ENCODE measurements at places on chromosomes 11 and 22.

DNA sequence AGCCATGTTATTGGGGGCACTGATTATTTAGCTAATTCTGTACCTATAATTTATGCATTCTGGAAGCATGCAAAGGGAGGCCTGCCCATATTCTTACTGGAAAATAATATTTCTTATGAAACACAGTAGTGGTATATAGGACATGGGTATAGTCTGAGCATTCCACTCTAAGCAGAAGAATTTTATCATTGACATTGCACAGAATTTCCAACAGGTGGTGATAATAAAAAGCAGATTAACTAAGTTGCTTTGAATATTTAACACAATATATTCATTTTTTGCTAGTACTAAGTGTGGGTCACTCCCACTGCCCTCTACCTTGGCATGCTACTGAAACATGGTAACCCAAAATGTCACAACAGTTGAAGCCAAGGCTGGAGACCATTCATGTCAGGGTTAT is 728.8 kb upstream of the FAT3 start:
- no peak for DNase-seq

DNA sequence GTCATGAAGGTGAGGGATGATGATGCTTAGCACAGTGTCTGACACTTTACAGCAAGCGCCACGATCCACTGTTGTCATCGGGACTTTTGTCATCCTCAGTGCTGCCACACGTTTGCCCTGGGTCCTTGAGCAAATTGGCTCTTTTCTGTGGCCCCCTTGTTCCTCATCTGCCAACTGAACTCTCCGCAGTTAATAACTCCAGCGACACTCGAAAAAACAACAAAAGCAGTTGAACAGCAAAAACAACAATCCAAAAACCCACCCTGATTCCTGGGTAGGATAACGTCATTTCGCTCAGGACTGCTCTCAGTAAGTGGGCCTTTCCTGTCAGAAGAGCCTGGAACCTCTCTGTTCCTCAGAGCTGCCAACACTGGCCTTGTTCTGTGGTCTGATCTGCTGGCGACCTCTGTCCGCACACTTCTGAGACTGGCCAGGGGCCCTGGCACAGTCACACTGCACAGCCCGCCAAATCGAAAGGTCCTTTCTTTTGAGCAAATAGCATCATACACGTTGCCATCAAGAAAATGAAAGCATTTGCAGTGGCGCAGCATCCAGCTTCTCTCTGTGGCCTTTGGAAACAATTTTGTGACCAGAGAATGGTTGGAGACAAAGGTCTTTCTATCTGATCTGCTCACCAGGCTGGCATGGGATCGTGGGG is 79.9 kb upstream of the SYT13 start:
- no peak for DNase-seq

- DNase-seq: no peak
Measured at GRCh38 chr11:8250981-8251615, 12.6 kb downstream of the LMO1 start.

DNA sequence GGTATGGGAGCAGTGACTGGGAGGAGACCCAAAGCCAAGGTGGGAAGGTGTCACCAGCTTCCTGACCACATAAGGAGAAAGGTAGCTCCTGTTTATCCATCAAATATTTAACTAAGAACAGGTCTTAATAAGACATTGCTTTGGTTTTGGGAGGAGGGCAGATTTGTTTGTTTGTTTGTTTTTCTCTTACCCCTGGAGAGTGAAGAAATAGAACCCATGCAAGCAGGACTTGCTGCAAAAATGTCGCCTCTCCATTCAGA is 26.2 kb upstream of the CD44 start:
- DNase-seq: no peak

- no peak for DNase-seq
Measured at GRCh38 chr11:79209540-79210266, 231.1 kb downstream of the TENM4 start.
